Effector memory CD8-positive, alpha-beta T cell (primary cell): ENCODE measurements at places on chromosomes 13 and 19.

DNA sequence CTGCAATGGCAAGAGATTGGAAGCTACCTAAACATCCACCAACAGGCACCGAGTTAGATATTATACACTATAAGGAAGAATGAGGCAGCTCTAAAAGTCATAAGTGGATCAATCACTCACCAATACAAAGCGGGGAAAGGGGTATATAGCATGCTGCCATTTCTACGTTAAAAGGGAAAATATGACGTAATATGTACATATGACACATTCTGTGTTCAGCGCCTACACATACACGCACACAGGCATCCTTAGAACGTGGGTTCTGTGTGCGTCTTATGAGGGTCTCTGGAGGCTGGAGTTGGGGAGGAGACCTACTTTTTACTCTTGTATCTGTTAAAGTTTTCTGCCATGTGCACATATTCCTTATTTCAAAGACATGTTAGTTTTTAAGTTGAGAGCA, 5.9 kb downstream of the IL17D start:
- no peak for DNase-seq
- H3K4me3 ChIP-seq: no peak overlapping the region
- H3K27ac ChIP-seq: no peak overlapping the region
- peaks cover 33% of the 10 kb centered on the region for H3K27me3 ChIP-seq

DNA sequence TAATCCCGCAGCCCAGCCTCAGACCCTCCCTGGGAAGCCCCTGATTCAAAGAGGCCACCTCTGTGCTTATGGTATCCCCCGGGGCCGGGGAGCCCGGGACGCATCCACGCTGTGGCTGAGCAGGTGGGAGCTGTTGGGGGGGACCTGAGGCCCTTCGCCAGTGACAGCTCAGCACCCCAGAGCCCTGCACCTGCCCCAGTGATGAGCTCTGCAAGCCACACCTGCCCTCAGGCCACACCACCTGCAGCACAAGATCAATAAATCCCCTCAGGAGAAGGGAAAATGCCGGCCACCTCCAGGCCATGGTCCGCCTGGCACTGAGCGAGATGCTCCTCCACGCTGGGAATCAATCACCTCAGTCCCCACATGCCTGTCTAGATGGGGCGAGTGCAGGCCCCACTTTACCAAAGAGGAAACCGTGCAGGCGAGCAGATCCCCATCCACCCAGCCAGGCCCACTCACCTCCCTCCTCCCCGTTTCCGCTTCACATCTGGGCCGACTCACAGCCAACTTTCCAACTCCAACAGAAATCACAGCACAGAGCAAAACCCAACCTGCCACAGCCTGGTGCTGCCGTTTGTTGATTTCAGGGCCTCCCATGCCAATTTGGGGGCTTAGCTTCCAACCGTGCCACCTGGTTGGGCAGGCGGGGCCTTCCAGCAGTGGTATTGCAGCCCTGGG, 12.8 kb downstream of the MOB3A start:
- peak overlapping the region; percentile 97 for H3K27ac ChIP-seq
- H3K4me1 ChIP-seq: peaks cover 68% of the 10 kb centered on the region
- H3K27me3 ChIP-seq: no peaks in the 10 kb centered on the region
- peak; percentile 64 for DNase-seq
- H3K4me3 ChIP-seq: peak overlapping the region; percentile 98

- H3K4me1 ChIP-seq: no peaks in the 10 kb centered on the region
- no peaks in the 10 kb centered on the region for H3K36me3 ChIP-seq
- no peak overlapping the region for H3K4me3 ChIP-seq
- no peak overlapping the region for H3K27ac ChIP-seq
Measured at GRCh38 chr13:70338609-70339008, 230.4 kb upstream of the KLHL1 start.

DNA sequence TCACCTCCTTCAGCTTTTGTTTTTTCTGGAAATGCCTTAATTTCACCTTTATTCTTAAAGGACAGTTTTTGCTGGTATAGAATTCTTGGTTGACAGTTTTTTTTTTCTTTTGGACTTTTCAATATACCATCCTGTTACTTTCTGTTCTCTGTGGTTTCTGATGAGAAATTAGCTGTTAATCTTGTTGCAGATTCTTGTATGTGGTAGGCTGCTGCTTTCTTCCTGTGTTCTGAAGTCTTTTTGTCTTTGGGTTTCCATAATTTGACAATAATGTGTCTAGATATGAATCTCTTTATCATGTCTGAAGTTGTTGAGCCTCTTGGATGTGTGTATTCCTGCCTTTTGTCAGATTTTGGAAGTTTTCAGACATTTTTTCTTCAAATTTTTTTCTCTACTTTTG, 12.0 kb downstream of the ZNF283 start:
- no peak overlapping the region for H3K27ac ChIP-seq
- DNase-seq: no peak
- no peak overlapping the region for H3K4me3 ChIP-seq
- peaks cover 64% of the 10 kb centered on the region for H3K36me3 ChIP-seq

GRCh38 chr19:12801466-12802266, at the start of the genes PRDX2 and THSD8:
Gene PRDX2, minus strand, starts transcription at chr19:12801800. Its CDS starts 539 bp downstream, at chr19:12801261.
Gene THSD8, plus strand, starts transcription at chr19:12802069. Its CDS starts 3 bp downstream, at chr19:12802072.
- DNase-seq: peak; percentile 52
- H3K36me3 ChIP-seq: peaks cover 40% of the 10 kb centered on the region
- no peaks in the 10 kb centered on the region for H3K27me3 ChIP-seq

- H3K27ac ChIP-seq: no peak overlapping the region
- no peaks in the 10 kb centered on the region for H3K4me1 ChIP-seq
- H3K4me3 ChIP-seq: no peak overlapping the region
- H3K36me3 ChIP-seq: peaks cover 2% of the 10 kb centered on the region
Measured at GRCh38 chr13:50179977-50180376, 164.7 kb downstream of the KCNRG start.

- no peaks in the 10 kb centered on the region for H3K36me3 ChIP-seq
- H3K4me3 ChIP-seq: no peak overlapping the region
- no peaks in the 10 kb centered on the region for H3K4me1 ChIP-seq
- H3K27ac ChIP-seq: no peak overlapping the region
- DNase-seq: no peak
Measured at GRCh38 chr13:113050734-113051431, 54.7 kb upstream of the F7 start.

DNA sequence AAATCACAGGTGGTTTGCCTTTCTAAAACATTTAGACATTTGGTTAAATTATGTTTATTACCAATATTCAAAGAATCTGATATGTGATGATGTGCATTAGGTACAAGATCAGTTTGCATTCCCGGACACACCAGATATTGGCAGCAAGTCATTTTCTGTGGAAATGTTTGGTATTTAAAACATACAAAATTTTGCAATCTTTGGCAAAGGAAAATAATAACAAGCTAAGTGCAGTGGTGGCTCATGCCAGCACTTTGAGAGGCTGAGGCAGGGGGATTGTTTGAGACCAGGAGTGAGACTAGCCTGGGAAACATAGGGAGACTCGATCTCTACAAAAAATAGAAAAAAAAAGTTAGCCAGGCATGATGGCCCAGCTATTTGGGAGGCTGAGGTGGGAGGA, 29.1 kb upstream of the TSC22D1 start:
- H3K27me3 ChIP-seq: peaks cover 21% of the 10 kb centered on the region
- H3K4me1 ChIP-seq: no peaks in the 10 kb centered on the region
- DNase-seq: no peak
- no peak overlapping the region for H3K4me3 ChIP-seq
- H3K27ac ChIP-seq: no peak overlapping the region
- no peaks in the 10 kb centered on the region for H3K36me3 ChIP-seq

GRCh38 chr13:50995854-50996253, 86.3 kb downstream of the RNASEH2B start:
- H3K27ac ChIP-seq: no peak overlapping the region
- no peaks in the 10 kb centered on the region for H3K27me3 ChIP-seq
- no peak for DNase-seq
- H3K4me3 ChIP-seq: no peak overlapping the region
- no peaks in the 10 kb centered on the region for H3K36me3 ChIP-seq

DNA sequence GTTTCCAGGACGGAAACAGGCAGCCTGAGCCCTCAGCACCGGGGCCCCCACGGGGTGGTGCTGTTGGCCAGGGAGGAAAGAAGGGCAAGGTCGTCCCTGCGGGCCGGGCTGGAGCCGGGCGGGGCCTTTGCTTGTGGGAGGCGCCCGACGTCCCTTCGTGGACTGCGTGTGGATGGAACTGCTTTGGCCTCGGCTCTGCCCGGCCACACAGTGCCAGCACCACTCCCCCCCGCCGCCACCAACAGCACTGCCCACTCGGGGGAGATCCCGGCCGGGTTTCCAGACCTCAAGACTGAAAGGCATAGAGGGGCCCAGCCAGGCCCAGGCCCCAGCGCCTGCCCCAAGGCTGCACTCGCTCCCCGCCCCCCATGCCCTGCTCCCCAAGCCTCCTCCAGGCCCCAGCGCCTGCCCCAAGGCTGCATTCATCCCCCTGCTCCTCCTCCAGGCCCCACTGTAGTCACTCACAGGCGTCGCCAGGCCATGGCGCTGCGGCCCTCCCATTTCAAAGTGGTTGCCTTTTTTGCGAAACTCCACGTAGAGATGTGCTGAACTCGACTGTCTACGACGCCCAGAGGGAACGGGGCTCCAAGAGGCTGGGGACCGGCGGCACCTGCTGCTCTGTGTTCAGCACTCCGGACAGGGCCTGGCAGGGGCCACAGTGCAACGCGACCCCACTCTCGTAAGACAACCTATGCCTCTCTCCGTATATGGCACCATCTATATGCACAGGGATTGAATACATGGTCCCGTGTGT, 22.5 kb downstream of the C13orf46 start:
- H3K36me3 ChIP-seq: peaks cover 47% of the 10 kb centered on the region
- H3K4me1 ChIP-seq: no peaks in the 10 kb centered on the region
- no peak overlapping the region for H3K4me3 ChIP-seq
- no peak overlapping the region for H3K27ac ChIP-seq
- no peaks in the 10 kb centered on the region for H3K27me3 ChIP-seq
- DNase-seq: peak; percentile 16

DNA sequence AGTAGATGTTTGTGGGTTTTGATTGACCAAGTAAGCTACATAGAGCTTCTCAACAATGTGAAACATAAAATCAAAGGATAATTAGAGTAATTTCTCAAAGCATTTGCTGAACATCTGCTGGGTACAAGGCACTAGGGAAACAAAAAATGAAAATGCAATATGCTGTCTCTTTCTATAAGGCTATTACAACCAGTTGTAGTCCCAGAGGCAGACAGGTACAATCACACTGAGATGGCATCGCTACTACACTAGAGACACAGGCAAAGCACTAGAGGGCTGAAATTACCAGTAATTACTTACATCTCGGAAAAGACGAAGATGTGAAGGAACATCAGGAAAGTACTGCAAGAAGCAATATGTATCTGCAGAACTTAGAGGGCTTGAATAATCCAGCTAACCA, 133.3 kb downstream of the LHFPL6 start:
- H3K27me3 ChIP-seq: peaks cover 15% of the 10 kb centered on the region
- no peak overlapping the region for H3K4me3 ChIP-seq
- no peak overlapping the region for H3K27ac ChIP-seq
- DNase-seq: no peak

- H3K4me3 ChIP-seq: no peak overlapping the region
- no peak overlapping the region for H3K27ac ChIP-seq
- no peaks in the 10 kb centered on the region for H3K4me1 ChIP-seq
- no peak for DNase-seq
Measured at GRCh38 chr19:45824041-45824471, 8.9 kb upstream of the RSPH6A start.

- H3K27ac ChIP-seq: no peak overlapping the region
- H3K27me3 ChIP-seq: no peaks in the 10 kb centered on the region
- peaks cover 61% of the 10 kb centered on the region for H3K36me3 ChIP-seq
- H3K4me1 ChIP-seq: peaks cover 22% of the 10 kb centered on the region
- no peak overlapping the region for H3K4me3 ChIP-seq
Measured at GRCh38 chr19:15399635-15400034, 19.2 kb downstream of the AKAP8L start.

- H3K4me1 ChIP-seq: peaks cover 18% of the 10 kb centered on the region
- H3K27me3 ChIP-seq: no peaks in the 10 kb centered on the region
- H3K27ac ChIP-seq: peak overlapping the region; percentile 96
- H3K4me3 ChIP-seq: peak overlapping the region; percentile 91
- peaks cover 20% of the 10 kb centered on the region for H3K36me3 ChIP-seq
Measured at GRCh38 chr19:38336638-38337359, 1.2 kb downstream of the CATSPERG start.

GRCh38 chr19:648305-648704, 8.6 kb downstream of the FGF22 start:
- H3K36me3 ChIP-seq: peaks cover 52% of the 10 kb centered on the region
- H3K27me3 ChIP-seq: no peaks in the 10 kb centered on the region
- H3K4me1 ChIP-seq: no peaks in the 10 kb centered on the region
- no peak overlapping the region for H3K27ac ChIP-seq
- H3K4me3 ChIP-seq: no peak overlapping the region
- no peak for DNase-seq

GRCh38 chr19:5436948-5437306, 18.3 kb upstream of the ZNRF4 start:
- H3K36me3 ChIP-seq: peaks cover 3% of the 10 kb centered on the region
- no peaks in the 10 kb centered on the region for H3K4me1 ChIP-seq
- H3K27me3 ChIP-seq: peaks cover 26% of the 10 kb centered on the region
- no peak overlapping the region for H3K4me3 ChIP-seq
- DNase-seq: no peak
